ENCODE measurements at places on chromosomes 12 and 14. TPM values are rescaled to one million over a fixed set of nuclear protein-coding genes. Genes with fewer than 3 reads are reported as not detected.

ATL1 gene
- 1.5 TPM for total RNA-seq

UNC119B gene
- 26.0 TPM for total RNA-seq

DNA sequence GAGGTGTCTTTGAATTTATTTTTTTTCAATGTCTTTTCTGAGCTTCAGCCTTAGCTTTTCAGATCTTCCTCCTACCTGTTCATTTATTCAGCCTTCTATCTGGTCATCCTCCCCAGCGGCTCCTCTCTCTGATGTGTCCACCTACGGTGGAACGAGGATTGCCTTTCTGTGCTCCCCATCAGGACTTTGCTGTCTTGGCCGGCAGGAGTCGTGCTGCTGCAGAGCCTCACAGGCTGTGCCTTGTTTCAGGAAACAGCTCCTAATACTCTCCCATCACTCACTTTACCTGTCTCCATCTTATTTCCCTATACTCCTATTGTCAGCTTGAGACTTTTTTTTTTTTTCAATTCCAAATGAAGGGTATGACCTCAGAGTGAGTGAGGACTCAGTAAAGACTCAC is 76.9 kb downstream of the KICS2 start:
- no peaks in the 10 kb centered on the region for H3K4me1 ChIP-seq
- H3K27me3 ChIP-seq = no peaks in the 10 kb centered on the region
- no peak overlapping the region for H3K27ac ChIP-seq
- DNase-seq = no peak
- no peaks in the 10 kb centered on the region for H3K36me3 ChIP-seq

JPH4 gene
- total RNA-seq = 0.05 TPM

ZBTB42 gene
- total RNA-seq = 16.5 TPM

CLEC2A gene
- total RNA-seq = not detected

FLVCR2 gene
- 9.7 TPM for total RNA-seq
